ENCODE measurements at places on chromosomes 7 and 10. TPM values are rescaled to one million over a fixed set of nuclear protein-coding genes. Genes with fewer than 3 reads are reported as not detected.

ADAM22 gene
- 1.1 TPM for total RNA-seq

NKX1-2 gene
- total RNA-seq, result not detected

HOXA1 gene
- total RNA-seq, result 2.5 TPM

TLX1 gene
- not detected for total RNA-seq

WDR86 gene
- 1.5 TPM for total RNA-seq

PCLO gene
- 1.4 TPM for total RNA-seq

SPDYE2 gene
- not detected for total RNA-seq

HOGA1 gene
- 0.12 TPM for total RNA-seq

TM9SF3 gene
- total RNA-seq, result 62.2 TPM

TMEM225B gene
- total RNA-seq, result not detected

PRRT4 gene
- total RNA-seq, result not detected

SLC26A5 gene
- not detected for total RNA-seq
